Sciatic nerve (tissue), 2 donors: ENCODE measurements at places on chromosomes 3 and 15. TPM values are rescaled to one million over a fixed set of nuclear protein-coding genes. Genes with fewer than 3 reads are reported as not detected.

DNA sequence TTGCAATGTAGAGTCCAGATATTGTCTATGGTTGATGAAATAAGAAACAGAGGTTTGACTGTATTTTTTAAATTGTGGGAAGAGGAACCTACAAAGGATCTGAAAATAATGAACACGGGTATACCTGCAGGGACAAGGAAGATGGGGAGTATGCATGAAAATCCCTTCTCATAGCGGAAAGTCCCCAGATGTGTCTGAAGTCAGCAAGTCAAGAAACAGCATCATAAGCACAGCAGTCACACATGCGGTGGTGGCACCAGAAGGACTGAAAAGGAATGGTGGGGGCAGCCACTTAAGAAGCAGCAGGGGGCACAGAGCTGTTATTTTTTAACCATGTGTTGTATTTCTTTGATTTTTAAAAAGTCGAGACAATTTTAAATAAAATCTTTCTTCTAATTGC is 4.7 kb downstream of the MRPS11 start:
- DNase-seq: no peak

- DNase-seq: peak; percentile 82
Measured at GRCh38 chr3:30644615-30645014, 38.2 kb downstream of the TGFBR2 start.

DNA sequence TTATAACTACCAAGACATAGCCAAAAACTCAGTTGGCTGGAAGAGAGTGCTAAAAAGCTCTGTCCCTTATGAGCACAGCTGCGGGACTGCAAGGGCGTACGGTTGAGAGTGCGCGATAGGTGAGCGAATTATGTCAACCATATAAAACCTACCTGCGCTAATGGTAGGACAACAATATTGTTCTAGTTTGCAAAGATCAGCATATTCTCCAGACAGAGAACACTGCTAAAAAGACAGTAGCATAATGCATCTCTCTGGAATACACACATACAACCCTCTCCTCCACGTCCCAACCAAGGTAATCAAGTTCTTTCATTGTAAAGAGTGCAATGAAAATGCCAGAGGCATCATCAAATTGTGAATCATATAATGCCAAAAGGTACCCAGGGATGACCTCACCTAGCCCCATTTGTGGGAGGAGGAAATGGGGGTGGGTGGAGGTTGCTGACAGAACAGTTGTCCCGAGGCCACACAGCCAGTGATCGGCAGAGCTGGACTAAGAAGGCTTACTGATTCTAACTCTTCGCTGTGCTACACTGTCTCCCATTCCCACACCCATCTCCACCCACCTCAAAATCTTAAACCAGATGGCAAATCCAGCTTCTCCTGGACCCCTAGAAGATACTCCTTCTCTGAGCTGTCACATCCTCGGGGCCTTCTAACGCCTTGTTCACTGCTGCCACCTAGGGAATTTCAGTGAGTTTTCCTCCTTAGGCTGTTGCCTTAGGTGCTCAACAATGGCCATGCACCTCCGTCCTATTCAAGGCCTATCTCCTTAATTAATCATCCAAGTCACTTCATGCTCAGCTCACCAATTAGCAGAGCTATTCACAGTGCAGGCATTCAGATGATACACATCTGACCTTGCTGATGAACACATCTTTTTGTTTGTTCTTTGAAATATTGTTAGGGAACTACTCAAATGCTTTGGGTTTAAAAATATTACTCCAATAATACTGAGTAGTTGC is 60.7 kb downstream of the RPL22L1 start:
- no peak for DNase-seq

- DNase-seq: no peak
Measured at GRCh38 chr3:78565712-78566111, 1202.1 kb downstream of the ROBO1 start.

DNA sequence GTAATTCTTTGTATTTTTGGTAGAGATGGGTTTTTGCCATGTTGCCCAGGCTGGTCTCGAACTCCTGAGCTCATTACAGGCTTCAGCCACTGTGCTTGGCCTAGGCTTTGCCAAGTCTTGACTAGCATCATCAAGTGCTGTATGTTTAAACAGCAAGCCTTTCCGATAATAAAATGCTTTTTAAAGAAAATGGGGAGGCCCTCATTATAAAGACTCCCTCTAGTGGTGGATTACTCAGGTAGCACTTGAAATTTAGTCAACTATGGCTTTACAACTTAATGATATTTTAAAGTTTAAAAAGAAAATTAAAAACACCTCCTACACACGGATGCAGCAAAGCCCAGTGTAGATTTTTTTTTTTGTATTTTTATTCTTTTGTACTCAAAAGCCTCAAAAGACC is 213.6 kb downstream of the GAP43 start:
- no peak for DNase-seq

DNA sequence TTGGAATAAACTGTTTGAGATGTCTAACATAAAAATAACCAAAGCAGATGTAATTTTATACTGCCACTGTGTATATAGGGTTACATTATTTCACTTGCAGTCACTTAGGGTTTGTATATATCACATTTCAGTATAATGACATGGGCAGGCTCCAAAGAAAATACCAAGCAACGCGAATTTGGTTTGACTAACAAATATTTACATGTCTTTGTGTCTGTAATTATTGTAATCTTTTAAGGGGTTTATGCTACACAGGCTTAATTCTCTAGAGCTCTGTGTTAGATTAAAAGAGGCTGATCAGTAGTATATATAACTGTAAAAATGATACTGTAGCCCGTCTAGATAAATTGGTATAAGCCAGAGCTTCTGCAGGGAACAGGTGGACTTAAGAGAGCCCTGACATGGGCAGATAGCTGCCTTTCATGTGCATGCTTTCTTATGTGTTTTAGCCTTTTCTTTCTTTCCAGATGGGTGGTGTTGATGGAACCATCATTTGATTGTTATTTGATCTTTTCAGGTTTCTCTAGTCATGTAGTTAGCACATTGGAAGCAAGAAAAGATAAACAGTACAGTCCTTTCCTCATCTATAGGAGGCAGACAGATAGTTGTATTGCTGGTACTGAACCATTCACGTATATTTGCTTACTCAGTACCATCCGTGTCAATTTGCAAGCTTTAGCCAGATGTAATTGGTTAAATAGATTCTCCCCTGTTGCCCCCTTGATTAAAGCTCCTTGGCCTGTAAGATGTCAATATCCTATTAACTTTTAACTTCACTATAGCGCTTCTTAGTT is 86.1 kb downstream of the GALK2 start:
- DNase-seq: no peak

ARL14 gene
- not detected for total RNA-seq

DUOXA2 gene
- total RNA-seq: not detected

POLR2H gene
- 57.8 TPM for total RNA-seq

SYNPR gene
- total RNA-seq: not detected
